ENCODE measurements at places on chromosomes 16 and 17. TPM values are rescaled to one million over a fixed set of nuclear protein-coding genes. Genes with fewer than 3 reads are reported as not detected.
A peak's percentile ranks its signal among the peaks of the same experiment; 100 is the strongest.

INCA1 gene
- 1.5 TPM for total RNA-seq

DNA sequence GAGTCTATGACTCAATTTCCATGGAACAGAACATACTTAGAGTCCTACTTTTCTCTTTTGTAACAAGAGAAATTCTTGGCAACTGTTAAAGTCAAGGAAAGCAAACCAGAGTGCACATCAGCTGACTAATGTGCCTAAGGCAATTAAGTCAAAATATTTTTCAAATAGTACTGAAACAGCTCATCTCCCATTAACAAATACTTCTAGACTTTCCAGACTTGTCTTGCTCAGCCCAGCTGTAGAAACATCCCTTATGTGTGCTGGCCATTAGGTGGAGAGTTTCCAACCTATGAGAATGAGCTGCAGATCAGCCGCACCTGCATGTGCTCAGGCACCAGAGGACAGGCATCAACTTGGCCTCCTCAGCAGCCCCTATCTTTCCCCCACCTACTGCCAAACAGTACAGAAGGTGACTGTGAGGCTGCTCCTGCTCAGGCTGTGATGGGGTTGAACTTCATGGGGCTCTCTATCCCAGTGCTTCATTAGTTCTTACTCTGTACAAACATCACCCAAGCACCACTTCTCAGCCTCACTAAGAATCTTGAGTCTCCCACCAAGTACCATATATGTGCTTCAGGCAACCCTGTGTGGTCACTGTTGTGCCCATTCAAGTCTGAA lies 32.2 kb downstream of the TEX2 start:
- H3K27ac ChIP-seq = no peak overlapping the region
- H3K4me1 ChIP-seq = no peaks in the 10 kb centered on the region
- no peak overlapping the region for H3K4me3 ChIP-seq
- DNase-seq = no peak

GRCh38 chr17:4742629-4743028 lies 2.9 kb upstream of the CXCL16 start:
- DNase-seq = no peak
- peaks cover 5% of the 10 kb centered on the region for H3K4me1 ChIP-seq
- H3K27ac ChIP-seq = no peak overlapping the region
- H3K4me3 ChIP-seq = no peak overlapping the region
- peaks cover 89% of the 10 kb centered on the region for H3K27me3 ChIP-seq

DNA sequence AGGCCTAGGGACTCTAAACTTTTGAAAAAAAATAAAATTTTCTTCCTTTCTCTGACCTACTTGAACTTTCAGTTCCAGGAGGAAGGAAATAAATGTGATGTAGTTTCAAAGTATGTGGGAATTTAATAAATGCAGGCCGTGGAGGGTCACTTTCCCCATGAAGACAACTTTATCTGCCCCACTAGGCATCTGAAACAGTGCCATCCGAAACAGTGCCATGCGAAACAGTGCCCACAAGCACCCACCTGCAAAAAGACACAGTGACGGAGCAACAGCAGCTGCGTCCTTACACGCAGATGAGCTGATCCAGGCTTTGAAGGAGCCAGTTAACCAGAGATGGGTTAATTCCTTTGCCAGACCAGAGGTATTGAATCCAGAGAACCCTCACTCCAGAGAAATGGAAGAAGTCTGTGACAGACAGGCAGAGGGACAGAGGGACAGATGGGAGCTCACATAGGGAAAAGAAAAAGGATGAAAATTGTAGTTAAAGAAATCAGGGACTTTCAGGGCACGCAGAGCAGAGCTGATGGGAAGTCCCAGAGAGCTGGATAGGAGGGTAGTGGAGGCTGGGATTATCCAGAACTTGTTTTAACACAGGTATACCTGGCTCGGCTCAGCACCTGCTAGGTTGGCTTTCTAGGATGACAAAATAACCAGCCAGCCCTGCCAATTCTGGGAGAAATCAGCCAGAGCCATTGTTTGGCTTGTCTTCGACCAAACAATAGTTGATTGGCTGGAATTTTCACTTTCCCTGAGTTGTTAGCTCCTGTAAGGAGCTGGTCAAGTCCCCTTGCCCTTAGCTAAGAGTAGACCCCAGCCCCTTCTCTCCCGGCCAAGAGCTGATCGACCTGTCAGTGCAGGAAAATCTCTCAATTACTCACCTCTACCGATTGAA lies 17.1 kb upstream of the HOXB13 start:
- peaks cover 100% of the 10 kb centered on the region for H3K27me3 ChIP-seq
- H3K4me3 ChIP-seq = no peak overlapping the region
- no peak overlapping the region for H3K27ac ChIP-seq
- peak; percentile 77 for DNase-seq
- H3K36me3 ChIP-seq = no peaks in the 10 kb centered on the region

CCDC154 gene
- total RNA-seq = 1.9 TPM

DNA sequence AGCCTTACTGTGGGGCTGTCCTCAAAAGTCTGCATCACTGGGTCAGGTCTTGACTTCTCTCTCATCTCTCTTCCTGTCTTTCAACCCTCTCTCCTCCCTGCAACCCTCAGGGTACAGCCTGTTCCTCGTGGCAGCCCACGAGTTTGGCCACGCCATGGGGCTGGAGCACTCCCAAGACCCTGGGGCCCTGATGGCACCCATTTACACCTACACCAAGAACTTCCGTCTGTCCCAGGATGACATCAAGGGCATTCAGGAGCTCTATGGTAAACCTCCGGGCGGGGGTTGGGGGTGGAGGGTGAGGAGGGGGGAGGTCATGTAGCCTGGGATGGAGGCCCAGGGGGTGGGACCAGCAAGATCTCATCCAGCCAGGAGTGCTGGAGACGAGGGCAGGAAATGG lies 12.7 kb downstream of the MMP2 start:
- H3K27ac ChIP-seq = no peak overlapping the region
- H3K4me1 ChIP-seq = no peaks in the 10 kb centered on the region
- DNase-seq = peak; percentile 59
- no peak overlapping the region for H3K4me3 ChIP-seq

DNA sequence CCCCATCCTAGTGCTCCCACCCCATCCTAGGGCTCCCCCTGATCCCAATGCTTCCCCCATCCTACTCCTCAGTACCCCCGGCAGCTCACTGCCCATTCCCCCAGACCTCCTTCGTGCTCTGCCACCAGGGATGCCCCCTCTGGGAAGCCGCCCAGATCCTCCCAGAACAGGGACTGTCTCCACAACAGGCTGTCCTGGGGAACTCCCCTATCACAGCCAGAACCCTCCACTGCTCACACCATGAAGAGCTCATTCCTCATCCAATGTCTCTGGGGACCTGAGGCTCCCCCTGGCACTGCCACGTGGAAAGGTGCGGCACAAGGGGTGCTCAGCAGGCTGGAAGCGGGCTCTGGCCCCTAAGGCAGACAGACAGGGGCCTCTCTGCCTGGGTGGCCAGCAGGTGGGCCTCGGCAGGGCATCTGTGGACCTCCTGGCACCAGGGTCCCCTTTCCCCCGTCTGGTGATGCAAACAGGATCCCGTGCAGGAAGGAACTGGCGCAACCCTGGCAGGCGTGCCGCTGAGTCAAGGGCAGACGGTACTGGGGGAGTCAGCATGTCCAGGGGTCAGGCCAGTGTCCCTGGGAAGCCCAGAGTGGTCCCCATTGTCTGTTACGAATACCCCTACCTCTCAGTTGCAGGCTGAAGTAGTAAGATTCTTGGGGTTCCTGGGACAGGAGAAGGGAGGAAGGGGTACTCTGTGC lies 14.8 kb upstream of the PVALEF start:
- H3K36me3 ChIP-seq = no peaks in the 10 kb centered on the region
- H3K4me3 ChIP-seq = no peak overlapping the region
- DNase-seq = no peak
- no peaks in the 10 kb centered on the region for H3K4me1 ChIP-seq
- no peaks in the 10 kb centered on the region for H3K27me3 ChIP-seq
- H3K27ac ChIP-seq = no peak overlapping the region

DNA sequence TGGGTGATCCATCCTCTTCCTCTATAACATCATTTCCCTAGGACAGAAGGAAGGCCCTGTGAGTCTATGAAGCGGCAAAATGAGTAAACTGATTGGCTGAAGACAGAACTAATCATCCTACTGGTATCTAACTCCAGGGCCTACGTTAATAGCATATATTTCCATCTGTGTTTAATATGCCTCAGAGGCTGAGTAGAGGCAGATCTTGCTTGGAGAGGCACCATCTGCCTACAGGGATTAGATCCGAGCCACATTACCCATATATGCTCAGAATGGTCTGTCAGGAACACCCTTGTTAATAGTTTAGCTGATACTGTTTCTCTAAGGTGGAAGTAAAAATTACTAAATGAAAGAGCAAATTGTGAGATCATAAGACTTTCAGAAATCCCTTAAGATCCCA lies 13.2 kb upstream of the FOXJ1 start:
- DNase-seq = no peak
- H3K36me3 ChIP-seq = no peaks in the 10 kb centered on the region
- H3K4me3 ChIP-seq = no peak overlapping the region
- H3K4me1 ChIP-seq = no peaks in the 10 kb centered on the region
- H3K27ac ChIP-seq = no peak overlapping the region

- peak; percentile 99 for DNase-seq
- H3K4me1 ChIP-seq = peaks cover 3% of the 10 kb centered on the region
- peaks cover 31% of the 10 kb centered on the region for H3K36me3 ChIP-seq
- H3K27ac ChIP-seq = peak within 1 kb of the TSS; percentile 87
- H3K4me3 ChIP-seq = peak within 1 kb of the TSS; percentile 95
These were observed at the start of gene ZNF689 for GRCh38 chr16:30609926-30610839. ZNF689 (minus strand) TSS chr16:30610389; CDS start chr16:30610041, 348 bp downstream.

All from endodermal cell (in vitro differentiated cells).